Erythroblast (primary cell): ENCODE measurements at places on chromosomes 7 and 10.

DNA sequence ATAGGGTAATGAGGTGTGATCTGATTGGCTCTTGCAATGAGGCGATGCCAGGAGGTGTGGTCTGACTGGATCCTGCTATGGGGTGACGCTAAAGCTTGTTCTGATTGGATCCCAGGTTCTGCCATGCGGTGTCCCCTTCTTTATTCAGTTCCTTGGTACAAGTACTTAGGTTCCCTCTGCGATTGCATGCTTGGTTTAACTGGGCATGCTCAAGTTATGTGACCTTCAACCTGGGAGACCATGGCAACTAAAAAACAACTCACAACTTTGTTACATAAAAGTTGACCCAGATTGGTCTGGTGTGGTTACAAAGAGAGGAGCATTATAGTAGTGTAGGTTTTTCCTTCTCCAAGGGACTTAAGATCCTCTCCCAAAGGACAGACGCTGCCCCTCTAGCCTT, 49.5 kb upstream of the DNAJC1 start:
- no peak for DNase-seq

- no peak for DNase-seq
Measured at GRCh38 chr10:124213899-124214510, 120.6 kb upstream of the CHST15 start.

DNA sequence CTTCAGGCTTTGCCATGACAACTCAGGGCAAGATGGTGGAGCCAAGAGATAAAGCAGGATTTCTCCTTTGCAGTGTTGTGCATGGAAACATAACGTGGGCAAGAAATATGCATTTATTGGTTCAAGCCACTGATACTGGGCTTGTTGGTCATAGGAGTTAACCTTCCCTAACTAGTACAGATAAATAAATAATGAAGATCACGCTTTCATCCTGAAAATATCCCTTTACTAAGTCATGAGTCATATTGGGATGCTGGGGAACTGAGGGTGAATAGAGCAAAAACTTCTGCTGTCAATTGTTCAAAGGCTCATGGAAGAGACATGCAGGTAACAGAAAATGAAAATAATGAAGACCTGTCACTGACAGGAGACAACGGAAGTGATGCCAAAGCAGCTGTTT, 55.5 kb downstream of the TES start:
- DNase-seq, result no peak

DNA sequence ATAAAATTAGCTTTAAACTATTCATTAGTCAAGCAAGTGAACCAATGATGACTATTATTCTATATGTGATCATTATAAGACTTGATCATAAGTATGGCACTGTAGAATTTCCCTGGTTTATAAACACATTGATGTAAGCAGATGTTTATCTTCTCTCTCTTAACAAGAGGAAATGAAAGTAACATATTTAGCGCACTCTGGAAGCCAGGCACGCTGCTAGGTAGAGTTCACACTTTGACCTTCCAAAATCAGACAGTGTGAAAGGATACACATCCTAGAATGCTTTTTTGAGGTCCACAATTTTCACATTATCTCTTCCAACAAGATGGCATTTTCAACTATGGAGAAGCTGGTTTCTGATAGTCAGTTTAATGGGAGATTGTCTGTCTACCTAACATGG, 529.4 kb upstream of the IGFBP3 start:
- no peak for DNase-seq

GRCh38 chr7:143882020-143882603, 19.9 kb downstream of the TCAF1 start:
- no peak for DNase-seq

DNA sequence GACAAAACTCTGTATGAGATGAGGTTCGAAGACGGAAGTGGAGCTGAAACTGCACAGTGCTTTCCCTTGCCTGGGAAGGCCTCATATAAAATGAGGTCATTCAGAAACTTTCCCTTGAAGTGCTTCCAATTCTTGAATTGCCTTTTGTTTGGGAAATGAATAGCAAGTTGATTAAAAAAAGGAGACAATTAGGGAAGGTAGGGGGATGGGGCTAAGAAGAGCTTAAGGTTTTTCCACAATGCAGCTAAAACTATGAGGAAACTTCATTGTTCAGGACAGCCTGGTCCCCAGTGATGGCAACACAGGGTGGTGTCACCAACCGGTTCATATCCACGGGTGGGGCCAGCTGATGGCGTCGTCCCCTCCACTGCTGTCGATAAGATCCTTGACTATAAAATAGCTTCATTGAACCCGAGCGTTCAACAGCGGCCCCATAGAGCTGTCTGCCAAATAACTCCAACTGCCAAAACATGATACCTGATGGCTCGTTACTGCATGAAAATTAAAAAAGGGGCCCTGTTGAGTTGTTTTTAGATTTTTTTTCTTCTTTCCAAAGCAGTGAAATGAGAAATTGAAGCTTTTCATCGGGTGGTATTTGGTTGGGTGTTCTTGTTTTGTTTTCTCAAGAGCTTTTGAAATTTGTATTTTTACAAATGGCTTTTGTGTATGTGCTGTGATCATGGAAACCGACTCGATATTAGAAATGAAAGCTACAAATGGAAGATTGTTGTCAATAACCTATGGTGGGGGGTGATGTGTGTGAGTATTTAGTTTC, 2.8 kb upstream of the CELF2 start:
- DNase-seq, result no peak

DNA sequence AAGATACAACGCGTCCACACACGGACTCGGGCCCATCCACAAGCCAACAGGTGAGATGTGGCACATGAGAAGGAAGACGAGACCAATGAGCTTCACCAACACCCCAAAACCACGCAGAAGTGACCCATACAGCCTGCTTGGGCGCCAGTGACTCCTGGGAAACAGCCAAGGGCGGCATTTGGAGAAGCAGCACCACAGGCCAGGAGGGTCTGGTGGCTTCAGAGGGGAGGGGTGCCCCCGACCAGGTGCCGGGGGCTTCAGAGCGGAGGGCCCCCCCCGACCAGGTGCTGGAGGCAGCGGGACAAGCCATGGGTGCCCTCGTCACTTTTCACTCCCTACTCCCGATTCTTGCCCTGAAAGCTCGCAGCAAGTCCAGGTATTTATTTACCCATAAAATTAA, 140.1 kb downstream of the DIP2C start:
- DNase-seq, result no peak

- no peak for DNase-seq
Measured at GRCh38 chr7:121419201-121420148, 23.4 kb upstream of the FAM3C start.

DNA sequence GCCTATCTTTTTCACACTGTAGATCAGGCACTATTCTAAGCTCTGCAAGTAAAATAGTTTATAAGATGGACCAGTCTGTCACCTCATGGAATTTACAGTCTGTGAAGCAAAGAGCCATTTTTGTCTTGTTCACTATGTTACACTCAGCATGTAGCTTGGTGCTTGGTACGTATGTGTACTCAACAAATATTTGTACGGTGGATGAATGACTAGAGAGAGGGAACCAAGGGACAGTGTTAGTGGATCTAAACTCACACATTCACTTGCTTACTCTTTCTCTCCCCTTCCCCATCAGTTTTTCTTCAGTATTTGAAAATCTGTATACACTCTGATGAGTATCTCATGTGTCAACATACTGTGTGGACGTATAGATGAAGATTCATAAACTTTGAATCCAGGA, 45.9 kb downstream of the PTF1A start:
- no peak for DNase-seq

DNA sequence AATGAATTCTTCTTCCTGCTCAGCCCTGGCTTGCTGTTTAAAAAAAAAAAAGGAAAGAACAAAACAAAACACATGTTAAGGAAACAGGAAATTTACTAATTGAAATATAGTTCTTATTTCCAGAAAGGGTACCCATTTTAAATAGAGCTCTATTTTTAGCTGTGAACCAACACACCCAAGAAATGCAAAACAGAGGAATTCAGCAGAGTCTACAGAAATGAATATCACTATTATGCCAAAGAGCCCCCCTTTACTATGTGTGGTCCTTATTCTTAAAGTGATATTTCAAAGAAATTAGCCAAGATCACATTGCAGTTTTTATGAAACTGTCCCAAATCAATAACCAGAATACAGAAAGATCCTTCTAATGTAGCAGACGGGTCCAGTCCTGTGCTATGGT, 53.7 kb downstream of the CCDC6 start:
- DNase-seq, result no peak

GRCh38 chr10:127928021-127928806, 21.3 kb downstream of the PTPRE start:
- no peak for DNase-seq

DNA sequence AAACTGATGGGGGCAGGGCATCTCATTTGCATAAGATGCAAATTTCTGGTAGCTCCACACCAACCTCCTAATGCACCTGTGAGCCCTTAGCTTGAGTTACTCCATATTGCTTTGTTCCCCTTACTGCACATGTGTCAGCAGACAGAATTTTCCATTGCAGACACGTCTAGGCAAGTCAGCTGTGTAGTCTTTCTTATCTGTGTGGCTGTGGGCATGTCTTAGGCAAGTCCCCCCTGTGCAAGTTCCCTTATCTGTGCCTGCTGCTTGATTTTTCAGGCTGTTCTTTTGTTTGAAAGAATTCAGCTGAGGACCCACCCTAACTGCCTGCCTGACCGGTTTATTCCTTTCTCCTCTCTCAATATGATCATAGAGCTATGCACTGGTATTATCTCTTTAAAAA, 28.5 kb upstream of the TRIM24 start:
- DNase-seq, result peak; percentile 56

GRCh38 chr10:121766426-121766825, 161.4 kb downstream of the ATE1 start:
- DNase-seq, result no peak

GRCh38 chr10:31484431-31485135, 165.6 kb downstream of the ZEB1 start:
- no peak for DNase-seq

DNA sequence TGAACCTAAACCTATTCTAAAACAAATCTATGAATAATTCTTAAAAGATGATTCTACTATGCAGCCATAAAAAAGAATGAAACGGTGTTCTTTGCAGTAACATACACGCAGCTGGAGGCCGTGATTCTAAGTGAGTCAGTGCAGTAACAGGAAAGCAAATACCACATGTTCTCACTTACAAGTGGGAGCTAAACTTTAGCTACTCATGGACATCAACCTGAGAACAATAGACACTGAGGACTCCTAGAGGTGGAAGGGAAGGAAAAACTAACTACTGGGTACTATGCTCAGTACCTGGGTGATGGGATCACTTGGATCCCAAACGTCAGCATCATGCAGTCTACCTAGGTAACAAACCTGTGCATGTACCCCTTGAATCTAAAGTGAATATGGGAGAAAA, 575.0 kb upstream of the MGMT start:
- DNase-seq, result no peak

DNA sequence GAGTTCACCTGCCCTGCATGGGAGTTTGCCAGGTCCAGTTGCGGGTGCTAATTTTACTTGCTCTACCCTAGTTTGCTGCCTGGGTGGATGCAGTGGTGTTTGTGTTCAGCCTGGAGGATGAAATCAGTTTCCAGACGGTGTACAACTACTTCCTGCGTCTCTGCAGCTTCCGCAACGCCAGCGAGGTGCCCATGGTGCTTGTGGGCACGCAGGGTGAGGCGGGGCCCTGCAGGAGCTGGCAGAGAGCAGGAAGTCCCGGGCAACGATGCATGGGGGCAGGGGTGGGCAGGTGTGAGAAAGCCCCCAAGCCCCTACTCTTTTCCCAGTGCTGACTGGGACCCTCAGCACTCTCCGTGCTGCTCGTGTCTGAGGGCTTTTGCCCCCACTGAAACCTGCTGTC, 31.3 kb downstream of the AGAP3 start:
- DNase-seq, result no peak

DNA sequence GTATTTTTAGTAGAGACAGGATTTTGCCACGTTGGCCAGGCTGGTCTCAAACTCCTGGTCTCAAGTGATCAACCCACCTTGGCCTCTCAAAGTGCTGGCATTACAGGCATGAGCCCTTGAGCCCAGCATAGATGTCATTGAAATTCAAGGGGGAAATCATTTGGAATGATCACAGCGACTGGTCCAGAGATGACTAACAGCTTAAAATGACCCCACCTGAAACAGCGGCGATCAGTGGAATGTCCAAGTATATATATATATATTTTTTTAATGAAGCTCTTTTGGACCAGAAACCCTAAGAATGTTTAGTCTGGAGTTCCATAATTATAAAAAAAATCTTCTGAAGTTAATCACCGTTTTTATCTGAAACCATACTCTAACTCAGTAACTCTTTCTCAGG, 12.5 kb upstream of the AKR1E2 start:
- DNase-seq, result no peak

GRCh38 chr10:95841661-95842498, 65.9 kb upstream of the CC2D2B start:
- peak; percentile 70 for DNase-seq

GRCh38 chr10:66538371-66538770, 387.5 kb upstream of the LRRTM3 start:
- no peak for DNase-seq

DNA sequence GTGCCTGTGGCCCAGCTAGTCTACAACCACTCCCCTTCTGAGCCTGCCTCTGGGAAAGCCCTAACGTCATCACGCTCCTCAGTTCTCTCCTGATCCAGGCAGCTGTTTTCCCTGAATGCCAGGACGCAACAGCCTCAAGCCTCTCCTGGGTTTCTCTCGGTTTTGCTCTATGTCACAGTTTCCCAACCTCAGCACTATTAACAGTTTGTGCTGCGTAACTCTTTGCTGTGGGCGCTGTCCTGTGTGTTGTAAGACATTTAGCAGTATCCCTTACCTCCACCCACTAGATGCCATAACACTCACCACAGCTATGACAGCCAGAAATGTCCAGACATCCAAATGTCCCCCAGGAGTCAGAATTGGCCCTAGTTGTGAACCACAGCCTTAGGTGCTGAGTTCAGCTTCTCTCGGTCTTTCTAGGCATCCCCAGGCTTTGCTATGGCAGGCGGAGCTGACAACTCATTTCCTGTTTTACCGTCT, 226.3 kb upstream of the NPVF start:
- DNase-seq, result no peak

- DNase-seq, result no peak
Measured at GRCh38 chr10:25038325-25038724, 21.9 kb downstream of the THNSL1 start.

DNA sequence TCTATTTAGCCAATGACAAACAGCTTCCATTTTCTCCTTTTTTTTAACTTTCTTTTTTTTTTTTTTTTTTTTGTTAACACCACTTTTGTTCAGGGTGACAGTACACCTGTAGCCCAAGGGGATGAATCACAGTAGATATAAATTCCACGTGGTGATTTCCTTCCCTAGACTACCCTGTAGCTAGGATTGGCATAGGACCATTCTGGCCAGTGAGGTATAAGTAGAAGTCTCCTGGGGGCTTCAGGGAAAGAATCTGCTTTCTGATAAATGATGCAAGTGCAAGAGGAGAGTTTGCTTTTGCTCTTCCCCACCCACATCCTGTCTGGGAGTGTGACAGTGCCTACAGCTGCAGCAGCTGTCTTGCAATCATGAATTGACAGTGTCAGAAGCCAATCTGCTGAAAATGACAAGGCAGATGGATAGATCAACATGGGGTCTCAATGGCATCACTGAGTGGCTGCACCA, 63.2 kb upstream of the TOMM7 start:
- DNase-seq, result no peak
